CD4-positive, alpha-beta T cell treated with Interleukin-21 for 1 hour (primary cell): ENCODE measurements at places on chromosomes 12 and 14.

- DNase-seq: no peak
Observed at GRCh38 chr12:60252359-60253096, 656.7 kb downstream of the SLC16A7 start.

DNA sequence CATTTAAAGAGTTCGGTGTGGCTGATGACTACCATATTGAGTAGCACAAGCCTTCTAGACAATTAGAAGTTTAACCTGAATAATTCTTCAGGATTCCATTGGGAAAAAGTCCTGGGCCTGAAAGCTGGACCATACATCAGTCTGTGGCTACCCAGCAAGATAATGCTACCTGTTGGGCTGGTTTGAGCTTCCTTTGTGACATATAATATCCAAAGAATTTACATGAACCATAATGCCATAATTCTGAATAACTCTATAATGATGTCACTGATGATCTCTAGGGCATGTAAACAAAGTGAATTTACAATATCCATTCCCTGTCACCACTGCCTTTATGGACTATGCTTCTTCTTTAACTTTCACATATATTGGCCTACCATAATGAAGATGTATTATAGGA lies 3.8 kb upstream of the YBX3 start:
- no peak for DNase-seq

DNA sequence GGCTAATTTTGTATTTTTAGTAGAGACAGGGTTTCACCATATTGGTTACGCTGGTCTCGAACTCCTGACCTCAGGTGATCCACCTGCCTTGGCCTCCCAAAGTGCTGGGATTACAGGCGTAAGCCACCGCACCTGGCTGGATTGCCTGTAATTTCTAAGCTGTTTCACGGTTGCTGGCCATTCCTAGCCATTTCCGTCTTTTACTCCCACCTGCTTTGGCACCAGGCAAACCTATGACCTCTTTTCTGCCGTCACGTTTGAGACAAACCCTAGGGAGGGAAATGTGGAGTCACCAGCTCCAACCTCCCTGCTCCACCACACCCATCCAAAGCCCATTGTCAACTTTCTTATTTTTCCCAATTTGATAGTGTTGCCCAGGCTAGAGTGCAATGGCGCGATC lies 1.2 kb downstream of the GPR132 start:
- no peak for DNase-seq

GRCh38 chr12:120719072-120719471 lies 6.6 kb upstream of the ACADS start:
- no peak for DNase-seq

DNA sequence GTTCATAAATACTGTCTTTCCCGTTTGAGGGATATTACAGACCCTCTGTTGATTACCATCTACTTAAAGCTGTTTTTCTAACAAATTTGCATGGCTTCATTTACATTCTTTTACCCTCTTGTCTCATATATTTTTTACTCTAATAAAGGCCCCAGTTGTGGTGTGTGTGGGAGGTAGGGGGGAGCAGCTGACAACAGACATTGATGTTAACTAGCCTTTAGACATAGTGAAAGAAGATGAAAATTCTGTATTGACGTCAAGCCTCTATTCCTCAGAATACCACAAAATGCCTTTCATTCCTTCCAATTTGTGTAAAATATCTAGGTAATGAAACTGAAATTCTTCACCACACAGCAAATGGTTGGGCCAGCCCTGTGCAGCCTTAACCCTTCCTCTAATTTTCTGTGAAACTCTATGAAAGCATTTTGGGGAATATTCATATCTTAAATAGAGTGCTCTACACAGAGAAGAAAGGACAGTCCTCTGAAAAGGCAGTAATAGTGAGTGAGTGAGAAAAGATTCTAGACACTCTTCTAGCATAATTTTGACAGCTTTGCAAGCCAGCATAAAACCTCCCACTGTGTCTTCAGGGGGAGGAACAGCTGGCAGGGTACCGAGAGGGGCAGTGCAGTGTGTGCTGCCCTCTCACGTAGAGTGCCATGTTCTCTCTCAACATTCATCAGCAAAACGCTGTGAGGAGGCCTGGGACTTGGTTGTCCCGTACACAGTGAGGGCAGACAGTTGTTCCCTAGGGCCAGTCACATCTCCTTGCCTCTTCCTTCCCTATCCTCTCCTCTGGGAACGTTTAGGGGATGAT lies 20.1 kb upstream of the CERS5 start:
- no peak for DNase-seq

GRCh38 chr12:87054226-87054625 lies 798.0 kb upstream of the MGAT4C start:
- DNase-seq: no peak

- no peak for DNase-seq
Observed at GRCh38 chr12:104460041-104460719, 3.4 kb downstream of the CHST11 start.

- DNase-seq: peak; percentile 44
Observed at GRCh38 chr12:1796515-1797010, 23.8 kb upstream of the LRTM2 start.

DNA sequence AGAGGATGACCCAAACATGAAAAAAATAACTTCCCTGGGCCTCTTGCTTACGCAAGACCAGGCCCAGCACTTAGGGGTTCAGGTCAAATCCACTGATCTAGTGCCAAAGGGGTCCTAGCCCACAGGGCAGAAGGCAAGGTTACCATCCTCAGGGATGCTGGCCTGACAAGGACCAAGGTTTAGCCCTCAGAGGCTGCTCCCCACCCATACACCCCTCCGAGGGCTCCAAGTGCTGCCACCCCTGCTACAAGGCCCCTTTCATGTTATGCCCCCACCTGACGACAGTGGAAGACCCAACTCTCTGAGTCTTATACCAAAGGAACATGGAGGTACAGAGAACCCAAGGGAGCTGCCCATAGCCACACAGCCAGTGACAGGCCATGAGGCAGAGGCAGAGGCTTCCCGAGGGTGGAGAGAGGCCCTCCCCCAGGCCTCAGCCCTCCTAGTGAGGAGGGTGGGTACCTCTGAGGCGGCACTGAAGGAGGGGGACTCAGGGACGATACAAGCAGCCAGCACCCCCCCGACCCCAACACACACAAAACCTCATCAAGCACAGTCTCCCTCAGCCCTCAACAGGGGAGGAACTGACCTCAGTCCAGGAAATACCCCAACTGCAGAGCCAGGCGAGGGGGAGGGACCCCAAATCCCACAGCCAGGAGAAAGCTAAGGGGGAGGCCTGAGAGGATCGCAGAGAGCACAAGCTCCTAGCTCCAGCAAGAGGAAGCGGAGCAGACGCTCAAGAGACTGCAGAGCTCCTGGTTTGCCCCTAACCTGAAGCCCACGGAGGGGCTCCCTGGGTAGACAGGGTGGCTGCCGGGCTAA lies 37.0 kb downstream of the ANAPC7 start:
- DNase-seq: no peak

GRCh38 chr14:101243587-101244338 lies 317.5 kb upstream of the DIO3 start:
- no peak for DNase-seq

GRCh38 chr12:46686267-46686942 lies 139.4 kb downstream of the SLC38A4 start:
- no peak for DNase-seq

- DNase-seq: no peak
Observed at GRCh38 chr14:66600416-66600815, 92.5 kb downstream of the GPHN start.

- DNase-seq: no peak
Observed at GRCh38 chr12:42015051-42015461, 129.6 kb downstream of the GXYLT1 start.

- DNase-seq: no peak
Observed at GRCh38 chr14:99540196-99541032, 59.2 kb downstream of the CCNK start.

DNA sequence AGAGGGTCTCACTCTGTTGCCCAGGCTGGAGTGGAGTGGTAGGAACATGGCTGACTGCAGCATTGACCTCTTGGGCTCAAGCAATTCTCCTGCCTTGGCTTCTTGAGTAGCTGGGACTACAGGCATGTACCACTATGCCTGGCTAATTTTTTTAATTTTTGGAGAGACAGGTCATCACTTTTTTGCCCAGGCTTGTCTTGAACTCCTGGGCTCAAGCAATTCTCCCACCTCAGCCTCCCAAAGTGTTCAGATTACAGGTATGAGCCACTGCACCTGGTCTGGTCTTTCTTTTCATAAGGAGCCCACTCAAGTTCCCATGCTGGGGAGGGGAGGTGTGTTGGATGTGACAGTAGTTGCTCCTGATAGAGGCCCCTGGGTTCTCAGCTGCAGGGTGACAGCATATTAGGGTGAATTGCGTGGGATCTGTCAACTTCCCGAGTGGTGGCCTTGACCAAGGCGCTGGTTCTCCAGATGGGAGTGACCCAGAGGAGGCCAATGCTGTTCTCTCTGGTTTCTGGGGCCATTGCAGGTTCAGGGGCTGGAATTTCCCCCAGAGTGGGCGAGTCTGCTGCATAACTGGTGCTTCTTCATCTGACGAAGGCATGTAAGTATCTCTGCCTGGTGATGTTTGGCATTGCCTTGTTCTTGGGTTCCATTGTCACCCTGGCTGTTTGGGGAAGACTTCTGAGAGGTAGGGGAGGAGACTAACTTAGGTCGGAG lies 52.4 kb upstream of the ESRRB start:
- DNase-seq: no peak

- no peak for DNase-seq
Observed at GRCh38 chr12:64814432-64814831, 10.0 kb upstream of the TBC1D30 start.

- no peak for DNase-seq
Observed at GRCh38 chr14:22955702-22956569, 954 bp downstream of the HAUS4 start.

GRCh38 chr14:102516531-102517391 lies 7.2 kb upstream of the ANKRD9 start:
- peak; percentile 54 for DNase-seq

GRCh38 chr12:7197841-7198240 lies 8.4 kb downstream of the PEX5 start:
- DNase-seq: no peak

DNA sequence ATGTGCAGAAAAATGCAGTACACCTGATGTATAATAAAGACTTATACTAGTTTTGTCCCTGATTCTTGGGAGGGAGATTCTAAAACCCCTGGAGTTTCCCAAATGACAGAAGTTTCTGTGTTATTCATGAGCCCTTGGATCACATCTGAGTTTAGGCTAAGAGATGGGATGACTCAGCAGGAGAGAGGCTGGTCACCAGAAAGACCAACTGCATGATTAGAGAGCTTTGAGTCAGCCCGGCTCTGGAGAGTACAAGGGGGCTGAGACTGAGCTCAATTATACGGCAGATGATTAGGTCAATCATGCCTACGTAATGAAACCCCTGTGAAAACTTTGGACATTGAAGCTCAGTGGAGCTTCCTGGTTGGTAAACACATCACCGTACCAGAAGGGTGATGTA lies 174.2 kb downstream of the SSPN start:
- DNase-seq: no peak

DNA sequence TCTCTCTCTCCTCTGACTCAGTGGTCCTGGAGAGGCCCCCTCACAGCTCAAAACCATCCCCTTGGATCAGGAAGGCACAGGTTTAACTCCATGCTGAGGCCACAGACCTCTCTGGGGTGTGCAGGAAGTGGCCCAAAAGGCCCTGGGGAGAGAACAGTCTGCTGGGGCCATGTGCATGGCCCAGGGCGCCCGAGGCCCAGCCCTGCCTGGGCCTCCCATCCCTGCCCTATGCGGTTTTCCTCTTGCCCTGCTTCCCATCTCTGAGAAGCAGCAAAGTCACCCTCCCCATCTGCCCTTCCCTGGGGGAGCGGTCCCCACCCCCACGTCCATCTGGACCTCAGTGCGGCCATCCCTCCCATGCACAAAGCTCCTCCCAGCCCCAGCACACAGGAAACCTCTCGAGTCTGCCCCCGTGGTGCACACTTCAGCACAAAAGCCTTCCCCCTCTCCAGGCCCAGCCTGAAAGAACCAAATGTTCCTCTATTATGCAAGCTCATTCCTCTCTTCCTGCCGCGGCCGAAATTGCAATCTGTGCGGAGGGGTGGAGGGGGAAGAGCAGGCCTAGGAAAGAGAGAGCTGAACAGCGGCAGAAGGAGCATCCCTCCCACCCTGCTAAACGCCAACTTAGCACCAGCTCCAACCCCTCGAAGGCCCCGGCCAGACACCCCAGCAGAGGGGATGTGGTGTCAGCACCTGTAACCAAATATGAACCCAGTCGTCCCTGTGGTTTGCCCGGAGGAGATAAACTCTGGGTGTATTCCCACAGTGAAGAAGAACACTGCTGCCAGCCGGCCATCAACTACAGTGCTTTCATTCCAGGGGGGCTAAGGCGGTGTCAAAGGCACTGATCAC lies 108.5 kb downstream of the SCARB1 start:
- DNase-seq: peak; percentile 29

- no peak for DNase-seq
Observed at GRCh38 chr12:120775862-120776552, 50.4 kb downstream of the ACADS start.

GRCh38 chr14:36785511-36785910 lies 123.9 kb downstream of the PAX9 start:
- no peak for DNase-seq

DNA sequence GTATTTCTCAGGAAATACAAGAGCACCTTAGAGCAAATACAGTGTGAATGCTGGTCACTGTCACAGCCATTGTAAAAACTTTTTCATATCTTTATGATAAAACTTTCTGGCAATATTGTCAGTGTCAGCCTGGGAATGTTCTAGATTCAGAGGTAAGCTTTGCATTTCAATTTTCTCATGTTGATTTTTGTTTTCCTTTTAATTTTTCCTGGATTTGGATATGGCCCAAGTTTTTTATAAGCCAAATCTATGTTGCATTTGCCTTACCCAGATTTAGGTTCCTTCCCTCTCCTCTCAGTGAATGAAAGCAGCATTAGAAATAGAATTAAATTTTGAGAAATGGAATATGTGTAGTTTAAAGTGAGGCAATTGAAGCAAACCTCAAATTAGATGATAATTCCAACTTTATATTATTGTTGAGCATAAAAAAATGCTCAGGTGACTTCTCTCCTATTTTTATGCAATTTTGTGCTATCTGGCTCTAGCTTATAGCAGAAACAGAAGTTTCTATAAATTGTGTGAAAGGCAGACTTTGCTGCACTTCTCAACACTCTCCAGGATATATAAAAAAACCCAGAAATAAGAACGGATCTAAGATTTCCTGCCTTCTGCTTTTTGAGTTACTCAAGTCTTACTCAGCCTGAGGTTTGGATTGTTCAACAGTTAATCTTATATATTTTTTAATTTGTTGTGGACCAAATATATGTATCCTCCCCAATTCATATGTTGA lies 368.2 kb upstream of the PRICKLE1 start:
- DNase-seq: no peak

- no peak for DNase-seq
Observed at GRCh38 chr14:87013583-87013982, 979.4 kb downstream of the GALC start.

- DNase-seq: no peak
Observed at GRCh38 chr12:10289005-10289754, 18.5 kb upstream of the KLRD1 start.

DNA sequence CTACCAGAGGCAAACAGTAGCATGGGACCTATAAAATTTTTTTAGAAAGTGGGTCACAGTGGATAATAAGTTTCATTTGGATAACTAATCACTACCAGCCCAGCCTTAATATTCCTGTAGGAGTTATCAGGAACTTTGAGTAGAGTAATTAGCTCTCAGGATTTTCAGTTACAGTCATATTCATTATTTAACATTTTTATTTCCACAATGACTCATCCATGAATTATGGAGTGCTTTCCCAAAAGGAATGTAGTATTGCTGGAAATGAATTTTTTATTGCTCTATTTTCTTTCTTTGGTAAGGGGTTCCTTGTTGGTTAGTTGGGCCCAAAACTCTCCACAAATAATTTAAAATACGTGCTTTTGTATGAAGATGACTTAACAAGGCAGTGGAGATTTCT lies 53.7 kb downstream of the ERC1 start:
- no peak for DNase-seq
